ENCODE measurements at places on chromosomes 6 and 20.

DNA sequence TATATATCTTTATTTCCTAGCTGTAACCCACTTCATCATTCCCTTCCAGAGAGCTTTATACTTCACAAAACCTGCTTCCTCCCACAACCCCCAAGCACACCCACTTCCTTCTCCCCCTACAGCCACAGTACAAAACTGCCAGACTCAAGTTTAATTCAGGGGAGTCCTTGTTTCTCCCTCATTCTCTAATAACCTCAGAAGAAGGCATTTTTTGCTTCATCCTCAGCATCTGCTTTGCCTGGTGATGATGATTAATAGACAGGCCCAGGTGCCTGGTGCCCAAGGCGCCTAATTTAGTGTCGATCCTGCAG lies 414.3 kb downstream of the KIF16B start:
- DNase-seq, result peak; percentile 15

- no peak for DNase-seq
These were observed 21.5 kb downstream of the GSTA3 start for GRCh38 chr6:52887910-52888524.

DNA sequence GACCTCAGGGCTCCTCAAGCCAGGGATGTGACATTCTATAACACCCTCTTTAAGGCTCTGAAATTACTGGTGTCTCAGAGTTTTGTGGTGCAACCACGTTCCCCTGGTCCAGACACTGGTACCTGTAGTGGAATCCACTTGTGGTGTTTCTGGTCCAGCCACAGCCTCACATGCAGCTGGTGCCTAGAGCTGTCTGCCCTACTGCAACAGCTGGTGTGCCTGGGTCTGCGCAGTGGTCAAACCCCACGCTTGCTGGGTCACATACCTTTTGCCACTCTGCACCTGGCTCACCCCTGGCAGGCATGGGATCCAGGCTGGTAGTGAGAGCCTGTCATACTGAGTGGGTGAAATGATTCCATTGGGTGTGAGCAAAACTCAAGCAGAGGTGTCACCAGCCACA lies 1230.2 kb upstream of the EYS start:
- no peak for DNase-seq

- peak; percentile 52 for DNase-seq
These were observed 44.0 kb downstream of the EFCAB8 start for GRCh38 chr20:32902456-32903420.

DNA sequence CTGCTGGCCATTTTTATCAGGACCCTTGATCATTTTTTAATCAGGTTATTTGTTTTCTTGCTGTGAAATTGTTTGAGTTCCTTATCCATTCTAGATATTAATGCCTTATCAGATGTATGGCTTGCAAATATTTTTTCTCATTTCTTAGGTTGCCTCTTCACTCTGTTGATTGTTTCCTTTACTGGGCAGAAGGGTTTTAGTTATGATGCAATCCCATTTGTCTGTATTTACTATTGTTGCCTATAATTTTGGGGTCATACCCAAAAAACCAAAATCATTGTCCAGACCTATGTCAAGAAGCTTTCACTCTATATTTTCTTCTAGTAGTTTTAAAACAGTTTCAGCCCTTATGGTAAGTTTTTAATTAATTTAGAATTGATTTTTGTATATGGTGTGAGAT lies 172.5 kb downstream of the SLC24A3 start:
- DNase-seq, result no peak

DNA sequence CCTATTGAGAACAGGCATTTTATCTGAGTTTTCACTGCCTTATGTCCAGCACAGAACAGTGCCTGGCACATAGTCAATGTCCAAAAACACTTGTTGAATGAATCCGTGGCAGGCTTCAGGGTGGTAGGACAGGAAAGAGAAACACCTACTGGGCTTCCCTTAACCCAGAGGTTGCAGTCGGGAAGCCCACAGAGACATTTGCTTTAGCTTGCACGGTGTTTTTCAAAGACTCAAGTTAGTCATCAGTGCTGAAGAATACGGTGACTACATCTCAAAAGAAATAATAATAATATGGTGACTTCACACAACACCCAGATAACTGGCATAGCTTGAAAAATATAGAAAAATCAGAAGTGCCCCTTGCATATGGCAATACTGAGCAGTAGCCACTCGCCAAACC lies 160.4 kb downstream of the CD83 start:
- no peak for DNase-seq
